RWPE2 (cell line): ENCODE measurements at places on chromosomes 2 and 18.

DNA sequence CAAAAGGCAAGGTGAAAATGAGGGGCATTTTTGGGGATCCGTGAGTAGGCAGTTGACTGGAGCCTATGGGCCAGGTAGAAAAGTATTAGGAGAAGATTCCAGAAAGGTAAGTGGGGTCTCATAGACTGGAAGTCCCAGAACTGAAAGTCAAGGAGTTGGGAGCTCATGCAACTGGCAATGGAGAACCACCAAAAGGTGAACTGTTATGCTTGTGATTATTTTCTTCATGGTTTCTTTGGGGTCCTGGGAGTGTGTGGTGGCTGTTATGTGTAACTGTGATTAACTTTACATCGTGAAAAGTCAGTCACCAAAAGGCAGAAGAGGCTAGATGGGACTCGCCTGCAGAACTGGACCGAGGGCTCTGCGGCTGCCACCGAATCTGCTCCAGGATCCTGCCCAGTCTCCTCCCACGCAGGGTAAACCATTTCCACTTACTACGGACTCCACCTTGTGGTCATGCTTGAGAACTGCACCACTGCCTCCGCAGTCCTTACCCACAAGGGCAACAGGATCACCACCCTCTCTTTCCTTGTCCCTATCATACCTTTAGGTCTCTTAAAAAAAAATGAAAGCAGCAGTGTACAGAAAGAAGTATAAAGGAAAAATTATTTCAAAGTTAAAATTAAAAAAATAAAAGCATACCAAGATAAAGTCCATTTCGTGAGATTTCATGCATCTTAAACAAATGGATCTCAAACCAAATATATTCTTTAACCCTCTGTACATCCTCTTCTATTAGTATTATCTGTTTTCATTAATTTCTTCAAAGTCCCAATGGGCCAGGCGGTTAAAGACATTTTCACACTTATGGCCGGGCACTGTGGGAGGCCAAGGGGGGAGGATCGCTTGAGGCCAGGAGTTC, 15.6 kb upstream of the CEP68 start:
- no peak for DNase-seq

DNA sequence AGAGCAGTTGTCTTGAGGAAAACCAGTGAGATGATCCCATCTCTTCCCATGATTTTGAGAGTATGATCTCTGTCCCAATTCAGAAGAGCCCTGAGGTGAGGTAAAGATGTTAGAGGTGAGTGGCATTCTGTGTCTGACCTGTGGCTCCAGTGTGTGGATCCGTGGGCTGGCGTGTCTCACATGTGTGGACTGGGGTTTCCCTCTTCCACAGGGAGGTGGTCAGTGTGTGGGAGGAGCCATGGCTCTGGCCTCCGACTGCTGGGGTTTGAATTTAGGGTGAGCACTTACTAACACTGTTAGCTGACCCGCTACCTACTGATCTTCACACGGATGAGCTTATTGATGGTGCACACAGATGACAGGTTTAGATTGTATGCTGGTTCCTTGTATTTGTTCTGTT, 31.2 kb downstream of the ASAP2 start:
- DNase-seq = no peak

DNA sequence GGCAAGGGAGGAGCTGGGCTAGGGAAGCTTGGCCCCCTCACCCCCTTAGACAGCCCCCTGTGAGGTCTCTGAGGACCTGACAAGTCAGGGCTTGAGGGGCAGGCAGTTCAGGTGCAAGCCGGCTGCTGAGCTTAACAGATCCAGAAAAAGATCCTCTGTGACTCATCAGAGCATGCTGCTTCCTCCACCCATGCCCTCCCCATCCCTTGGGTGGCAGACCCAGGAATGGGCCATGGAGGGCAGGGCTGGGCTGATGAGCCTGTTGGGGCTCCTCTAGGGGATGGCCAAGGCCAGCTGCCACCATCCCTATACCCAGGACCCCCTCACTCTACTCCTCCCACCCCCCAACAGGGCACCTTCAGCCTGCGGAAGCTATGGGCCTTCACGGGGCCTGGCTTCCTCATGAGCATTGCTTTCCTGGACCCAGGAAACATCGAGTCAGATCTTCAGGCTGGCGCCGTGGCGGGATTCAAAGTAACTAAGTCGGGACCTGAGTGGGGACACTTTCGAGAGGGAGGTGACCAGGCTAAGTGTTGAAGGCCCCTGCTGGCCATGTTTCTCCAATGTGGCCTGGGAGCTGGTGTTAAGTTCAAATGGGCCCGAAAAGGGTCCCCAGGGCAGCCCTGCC, 1.9 kb downstream of the SLC11A1 start:
- no peak for DNase-seq

- no peak for DNase-seq
These were observed 205.2 kb upstream of the HDAC4 start for GRCh38 chr2:239605976-239606375.

- no peak for DNase-seq
These were observed at the start of gene IL1RN for GRCh38 chr2:113126845-113127645. Gene IL1RN, plus strand, starts transcription at chr2:113127598. Its CDS starts 27 bp downstream, at chr2:113127625.

- no peak for DNase-seq
These were observed 68.5 kb upstream of the NFATC1 start for GRCh38 chr18:79327199-79327721.

GRCh38 chr2:229634601-229635370, 79.6 kb downstream of the DNER start:
- DNase-seq = no peak

DNA sequence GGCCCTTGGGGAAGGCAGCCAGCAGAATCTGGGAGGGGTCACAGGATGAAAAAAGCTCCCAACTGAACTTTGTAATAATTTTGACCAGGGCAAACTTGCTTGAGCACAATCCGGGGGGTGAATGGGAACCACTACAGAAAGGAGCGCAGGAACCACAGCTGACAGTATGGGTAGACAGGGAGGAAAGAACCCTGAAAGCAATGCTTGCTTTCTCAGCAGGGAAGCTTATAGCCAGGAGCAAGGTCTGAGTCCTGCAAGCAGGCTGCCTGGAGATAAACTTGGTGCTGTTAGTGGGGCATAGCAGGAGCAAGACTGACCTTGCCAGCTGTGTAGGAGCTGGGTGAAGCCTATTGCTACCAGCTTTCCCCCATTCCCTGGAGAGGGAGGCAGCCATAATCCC, 195.2 kb downstream of the MTCL1 start:
- no peak for DNase-seq

GRCh38 chr2:17625446-17625845, 85.0 kb downstream of the VSNL1 start:
- no peak for DNase-seq

DNA sequence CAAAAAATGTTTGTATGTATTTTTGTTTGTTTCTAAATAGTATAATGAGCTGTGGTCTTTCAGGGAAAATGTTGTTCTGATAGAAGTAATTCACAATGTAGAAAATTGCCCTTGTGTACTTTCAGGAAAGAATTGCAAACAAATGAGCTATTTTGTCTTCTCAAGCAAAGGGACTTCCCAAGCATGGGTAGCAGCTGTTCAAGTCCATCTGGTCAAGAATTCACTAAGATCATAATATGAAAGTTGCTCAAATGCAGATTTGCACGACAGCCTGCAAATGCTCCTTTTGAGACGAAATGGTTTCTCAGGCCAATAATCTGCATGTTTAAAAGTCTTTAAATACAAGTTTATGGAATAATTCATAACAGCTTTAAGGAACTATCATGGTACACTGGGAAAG, 51.9 kb upstream of the HNMT start:
- no peak for DNase-seq

GRCh38 chr18:43193336-43193735, 77.9 kb upstream of the RIT2 start:
- no peak for DNase-seq

DNA sequence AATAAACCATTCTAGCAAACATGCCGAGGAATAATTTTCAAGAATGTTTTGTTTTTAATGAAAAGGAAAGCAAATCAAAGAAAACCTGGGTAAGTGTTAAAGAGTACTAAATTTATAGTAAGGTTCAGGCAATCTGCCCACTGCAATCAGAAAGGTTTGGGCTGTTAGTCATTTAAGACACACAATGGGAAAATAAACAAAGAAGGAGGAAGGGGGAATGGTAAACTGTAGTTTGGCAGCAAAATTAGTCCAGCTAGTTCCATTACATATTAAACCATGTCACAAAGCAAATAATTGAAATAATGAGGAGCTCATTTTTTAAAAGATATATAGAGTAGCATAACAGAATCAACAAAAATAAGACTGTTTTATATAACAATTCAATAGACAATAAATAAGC, 87.5 kb upstream of the COPS8 start:
- DNase-seq = no peak

DNA sequence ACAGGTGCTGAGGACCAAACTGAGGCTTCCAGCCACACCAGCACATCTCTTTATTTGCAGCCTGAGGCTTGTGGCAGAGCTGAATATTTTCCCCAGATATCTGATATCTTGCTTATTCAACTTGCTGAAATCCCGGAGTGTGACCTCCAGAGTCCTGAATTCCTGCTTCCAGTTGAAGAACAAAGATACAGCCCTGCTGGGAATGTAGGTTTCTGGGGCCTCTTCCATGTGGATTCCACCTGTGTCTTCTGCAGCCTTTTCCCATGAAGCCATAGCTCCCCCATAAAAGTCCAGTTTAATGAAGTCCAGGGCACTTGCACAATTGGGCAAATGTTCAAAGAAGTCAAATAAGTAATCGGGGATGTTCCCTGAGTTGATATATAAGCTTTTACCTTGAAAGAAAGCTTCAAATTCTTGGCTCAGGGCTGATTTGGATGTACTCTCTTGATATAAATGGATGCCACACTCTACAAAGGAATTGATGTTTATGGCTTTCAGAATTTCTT, 14.9 kb downstream of the NLRC4 start:
- DNase-seq = no peak

DNA sequence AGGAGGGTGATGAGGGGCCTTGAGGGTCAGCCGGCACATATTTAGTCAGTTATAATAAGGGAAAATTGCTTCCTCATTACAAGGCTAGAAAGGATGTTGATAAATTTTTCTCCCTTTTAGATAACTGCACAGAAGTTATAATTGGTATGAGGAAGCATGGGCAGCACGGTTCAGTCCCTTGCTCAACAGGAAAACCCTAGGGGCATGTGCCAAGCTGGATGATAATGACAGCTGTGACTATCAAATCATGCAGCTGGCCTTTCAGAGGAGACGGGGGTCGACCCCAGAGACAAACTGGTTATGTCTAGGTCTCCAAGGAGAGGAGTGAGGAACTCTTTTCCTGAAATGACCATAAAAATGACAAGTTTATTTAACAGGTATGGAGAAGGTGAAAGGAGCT, 448.1 kb upstream of the VRK2 start:
- no peak for DNase-seq

GRCh38 chr18:31736630-31737029, 24.1 kb downstream of the SLC25A52 start:
- DNase-seq = no peak

DNA sequence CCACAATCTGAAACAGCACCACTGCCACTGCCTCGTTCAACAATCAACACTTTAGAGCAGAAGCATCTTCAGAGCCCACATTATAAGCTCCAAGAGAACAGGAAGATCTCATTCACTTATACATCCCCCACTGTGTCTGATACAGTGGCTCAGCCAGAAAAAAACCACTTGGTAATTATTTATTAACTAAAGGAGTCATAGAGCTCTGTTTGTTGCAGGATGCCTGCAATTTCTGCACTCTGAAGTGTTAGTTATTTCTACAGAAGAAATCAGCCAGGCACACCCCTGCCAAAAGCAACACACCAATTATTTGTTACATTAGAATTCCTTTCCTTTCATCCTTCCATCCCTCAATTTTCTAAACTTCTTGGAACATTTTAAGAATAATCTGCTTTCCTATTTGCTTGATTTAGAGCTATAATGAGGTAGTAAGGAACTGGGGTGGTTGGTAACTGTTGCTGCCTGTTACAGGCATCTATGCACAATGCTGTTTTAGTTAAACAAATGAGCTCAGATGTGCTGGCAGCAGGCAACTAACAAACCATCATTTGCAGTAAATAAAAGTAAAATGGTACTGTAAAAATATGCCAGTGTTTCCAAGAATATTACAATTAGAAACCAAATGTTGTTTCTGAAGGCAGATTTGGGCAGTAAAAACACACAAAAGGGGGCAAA, 59.9 kb downstream of the DYM start:
- no peak for DNase-seq

GRCh38 chr2:110858993-110859701, 126.8 kb downstream of the ACOXL start:
- DNase-seq = no peak

DNA sequence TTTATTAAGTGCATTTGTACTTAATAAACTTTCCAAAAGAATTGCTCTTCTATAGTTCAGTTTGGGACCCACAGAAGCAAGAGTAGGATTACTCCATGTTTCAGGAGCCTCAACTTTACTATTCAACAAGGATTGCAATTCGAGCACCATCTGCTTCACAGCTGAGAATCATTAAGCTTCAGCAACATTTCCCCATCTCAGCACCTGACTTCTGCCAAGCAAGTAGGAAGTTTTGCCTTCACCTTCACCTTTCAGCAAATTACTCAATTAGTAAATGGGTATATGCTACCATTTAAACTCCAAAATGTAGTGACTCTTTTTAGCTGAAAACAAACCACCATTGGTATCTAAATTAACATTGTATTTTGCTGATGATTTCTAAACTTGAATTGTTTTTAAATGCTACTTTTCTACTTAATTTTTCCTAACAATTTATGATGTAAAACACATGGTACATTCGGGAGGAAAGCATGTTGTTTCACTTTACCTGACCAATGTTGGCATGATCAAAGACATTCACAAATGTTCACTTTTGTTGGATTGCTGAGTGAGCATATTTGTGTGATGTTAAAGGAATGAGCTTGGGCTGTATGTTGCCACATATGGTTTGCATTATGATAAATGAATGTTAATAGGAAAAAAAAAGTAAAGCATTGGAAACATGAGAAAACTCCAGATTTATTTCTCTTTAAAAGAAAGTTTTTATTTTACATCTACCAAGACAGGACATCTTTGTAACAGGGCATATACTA, 159.2 kb downstream of the GULP1 start:
- DNase-seq = no peak

DNA sequence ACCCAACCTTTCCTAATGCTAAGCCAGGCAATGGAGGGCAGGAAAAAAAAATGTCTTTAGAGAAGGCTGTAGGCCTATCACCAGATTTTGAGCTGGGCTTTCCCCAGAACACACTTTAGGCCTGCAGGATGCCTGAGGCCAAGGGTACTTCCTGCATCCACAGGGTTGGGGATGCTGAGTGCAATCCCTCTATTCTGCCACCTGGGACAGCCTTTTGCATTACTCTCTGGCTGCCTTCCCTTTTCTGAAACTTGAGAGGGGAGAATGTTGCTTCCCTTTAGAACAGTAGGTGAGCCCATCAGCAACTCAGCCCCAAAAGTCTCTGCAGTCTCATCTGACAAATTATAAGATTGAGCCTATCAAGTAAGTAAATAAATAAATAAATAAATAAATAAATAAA, 195.2 kb downstream of the SLC8A1 start:
- DNase-seq = no peak

- no peak for DNase-seq
These were observed 71.2 kb downstream of the KCNG2 start for GRCh38 chr18:79868811-79869541.

- DNase-seq = no peak
These were observed 68.8 kb downstream of the ITGA4 start for GRCh38 chr2:181526014-181526413.
